Anterior cingulate cortex (tissue), 58 donors: ENCODE measurements at places on chromosomes 16 and 17.
A peak's percentile ranks its signal among the peaks of the same experiment; 100 is the strongest.

- no peak for DNase-seq
Observed at GRCh38 chr16:60755907-60756306, 1280.3 kb downstream of the CDH8 start.

DNA sequence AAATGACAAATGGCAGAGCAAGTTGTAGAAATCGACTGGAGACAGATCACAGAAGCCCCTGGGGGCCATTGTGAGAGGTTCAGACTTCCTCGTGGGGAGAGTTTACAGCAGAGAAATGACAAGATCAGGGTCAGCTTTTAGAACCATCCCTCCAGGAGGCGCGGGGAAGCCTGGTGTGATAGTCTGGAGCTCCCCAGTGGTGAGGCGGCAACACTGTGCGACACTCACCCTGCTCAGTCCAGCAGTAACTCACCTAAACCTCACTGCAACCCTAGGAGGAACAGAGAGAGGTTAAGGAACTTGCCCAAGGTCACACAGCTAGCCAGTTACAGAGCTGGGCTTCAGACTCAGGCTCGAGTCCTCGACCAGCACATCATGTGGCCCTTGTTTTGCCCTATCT is 123.4 kb upstream of the IRX3 start:
- no peak for DNase-seq

GRCh38 chr17:67679721-67680120 is 38.0 kb upstream of the NOL11 start:
- no peak for DNase-seq

- no peak for DNase-seq
Observed at GRCh38 chr17:34502426-34502825, 77.0 kb upstream of the TMEM132E start.

- DNase-seq: no peak
Observed at GRCh38 chr17:7016418-7016817, 4.0 kb downstream of the RNASEK start.

DNA sequence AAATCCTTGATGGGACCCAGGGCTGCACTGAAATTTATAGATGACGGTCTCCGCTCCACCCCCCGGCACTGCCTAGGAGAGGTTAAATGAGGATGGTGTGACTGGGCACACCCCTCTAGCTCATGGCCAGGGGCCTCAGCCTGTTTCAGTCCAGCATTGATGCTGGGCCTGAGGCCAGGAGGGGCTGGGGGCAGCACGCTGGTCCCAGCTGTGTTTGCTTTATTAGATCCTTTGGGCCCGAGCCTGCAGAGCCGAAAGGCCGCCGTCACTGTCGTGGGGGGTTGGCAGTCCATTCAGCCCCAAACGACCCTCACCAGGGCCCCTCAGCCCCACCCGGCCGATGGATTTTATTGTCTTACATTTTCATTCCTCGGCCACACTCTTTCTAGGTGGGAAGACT is 10.8 kb upstream of the DOK4 start:
- no peak for DNase-seq

DNA sequence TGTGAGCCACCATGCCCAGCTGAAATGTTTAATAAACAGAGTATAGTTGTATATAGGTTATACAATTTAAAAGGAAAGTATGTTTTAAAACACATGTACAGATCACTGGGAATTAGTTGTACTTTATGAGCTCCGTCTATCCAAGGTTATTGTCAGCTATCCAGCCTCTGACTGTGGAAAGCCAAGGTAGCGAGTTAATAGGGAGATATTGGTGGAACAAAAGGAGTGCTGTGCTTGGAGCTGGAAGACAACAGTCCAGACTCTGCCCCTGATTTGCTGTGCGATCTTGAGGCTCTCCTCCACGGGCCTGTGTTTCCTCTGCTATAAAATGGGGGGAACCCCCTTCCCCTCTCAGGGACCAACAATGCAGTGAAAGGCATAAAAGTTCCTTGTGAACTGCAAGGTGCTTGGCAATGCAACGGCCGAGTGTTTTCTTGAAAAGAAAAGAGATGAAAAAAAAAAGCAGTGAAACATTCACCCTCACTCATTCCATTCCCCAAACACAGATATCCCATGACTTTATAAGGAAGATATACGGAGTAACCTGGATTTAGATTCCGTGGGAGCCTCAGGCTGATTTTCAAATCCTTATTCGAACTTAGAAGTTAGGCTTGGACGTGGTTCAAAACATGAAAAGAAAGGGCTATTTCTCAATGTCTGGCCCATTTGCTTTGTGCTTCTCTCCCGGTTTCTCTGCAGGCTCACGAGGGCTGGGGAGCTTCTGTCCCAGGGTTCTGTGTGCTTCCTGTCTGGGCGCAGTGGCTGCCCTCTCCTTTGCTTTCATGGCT is 34.1 kb downstream of the CUEDC1 start:
- no peak for DNase-seq

DNA sequence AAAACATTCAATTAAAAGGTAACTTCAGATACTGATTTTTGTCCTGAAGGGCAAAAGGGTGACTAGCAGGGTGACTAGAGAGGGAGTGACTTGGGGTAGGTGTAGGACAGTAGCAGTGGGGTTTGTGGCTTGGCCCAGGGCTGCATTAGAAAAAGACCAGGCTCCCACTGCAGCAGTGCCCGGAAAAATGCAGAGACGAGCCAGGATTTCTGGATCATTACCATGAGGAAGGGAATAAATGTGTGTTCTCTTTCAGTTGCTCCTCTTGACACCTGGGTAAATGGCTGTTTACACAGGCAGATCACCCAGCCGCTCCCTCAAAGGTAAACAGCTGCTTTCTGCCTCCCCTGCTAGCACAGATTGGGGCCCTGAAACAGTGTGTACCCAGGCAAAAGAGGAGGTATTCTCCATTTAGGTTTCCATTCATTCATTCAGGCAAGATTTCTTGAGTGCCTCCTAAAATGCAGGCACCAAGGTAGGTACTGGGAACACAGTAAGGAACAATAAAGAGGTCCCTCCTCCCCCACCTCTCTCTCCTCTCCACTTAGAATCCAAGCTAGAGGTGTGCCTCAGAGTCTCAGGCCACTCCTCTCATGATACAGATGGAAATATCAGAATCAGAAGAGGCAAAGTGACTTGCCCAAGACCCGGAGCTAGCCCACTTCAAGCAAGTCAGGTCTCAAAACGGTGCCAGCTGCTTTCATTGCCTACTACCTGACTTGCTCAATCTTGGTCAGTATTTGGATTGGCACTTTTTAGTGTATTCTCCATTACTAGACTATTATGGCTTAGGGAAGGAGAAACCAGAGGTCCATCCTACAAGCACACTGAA is 15.2 kb upstream of the TOX3 start:
- no peak for DNase-seq

GRCh38 chr16:15415511-15415985 is 18.8 kb upstream of the BMERB1 start:
- no peak for DNase-seq

DNA sequence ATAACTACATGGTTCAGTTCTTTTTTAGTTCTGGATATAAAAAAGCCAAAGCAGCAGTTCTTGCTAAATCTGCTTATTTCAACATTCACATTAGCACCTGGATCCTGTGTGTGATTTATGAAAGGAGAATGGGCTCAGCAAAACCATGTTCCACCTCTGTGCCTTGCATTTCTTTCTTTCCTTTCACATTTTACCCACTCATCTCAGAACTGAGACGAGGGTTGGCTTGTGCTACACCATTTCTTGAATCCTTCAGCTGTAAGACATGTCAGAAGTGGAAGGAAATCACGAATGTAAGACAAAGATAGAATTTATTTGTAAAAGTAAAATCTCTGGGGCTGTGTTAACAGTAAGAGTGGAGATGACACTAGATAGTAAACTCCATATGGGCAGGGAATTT is 1.2 kb upstream of the UTP6 start:
- no peak for DNase-seq

GRCh38 chr17:79388556-79389295 is 222.1 kb downstream of the RBFOX3 start:
- DNase-seq: peak; percentile 22

DNA sequence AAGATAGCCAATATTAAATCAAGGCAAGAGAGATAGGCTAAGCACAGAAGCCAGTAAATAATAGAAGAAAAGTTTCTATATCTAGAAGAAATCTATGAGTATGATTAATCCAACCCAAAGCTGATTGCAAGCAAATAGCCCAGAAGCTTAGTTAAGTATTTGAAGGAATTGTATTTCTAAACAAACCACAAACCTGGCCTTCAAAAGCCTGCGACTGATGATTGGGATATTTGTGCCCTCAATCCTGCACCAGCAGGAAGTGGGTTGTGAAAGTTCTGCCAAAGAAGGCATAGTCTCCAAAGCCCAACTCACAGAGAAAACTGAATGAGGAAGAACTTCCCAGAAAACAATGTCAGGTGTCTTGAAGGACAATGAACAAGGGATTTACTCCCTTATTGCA is 114.5 kb upstream of the C17orf78 start:
- DNase-seq: no peak

DNA sequence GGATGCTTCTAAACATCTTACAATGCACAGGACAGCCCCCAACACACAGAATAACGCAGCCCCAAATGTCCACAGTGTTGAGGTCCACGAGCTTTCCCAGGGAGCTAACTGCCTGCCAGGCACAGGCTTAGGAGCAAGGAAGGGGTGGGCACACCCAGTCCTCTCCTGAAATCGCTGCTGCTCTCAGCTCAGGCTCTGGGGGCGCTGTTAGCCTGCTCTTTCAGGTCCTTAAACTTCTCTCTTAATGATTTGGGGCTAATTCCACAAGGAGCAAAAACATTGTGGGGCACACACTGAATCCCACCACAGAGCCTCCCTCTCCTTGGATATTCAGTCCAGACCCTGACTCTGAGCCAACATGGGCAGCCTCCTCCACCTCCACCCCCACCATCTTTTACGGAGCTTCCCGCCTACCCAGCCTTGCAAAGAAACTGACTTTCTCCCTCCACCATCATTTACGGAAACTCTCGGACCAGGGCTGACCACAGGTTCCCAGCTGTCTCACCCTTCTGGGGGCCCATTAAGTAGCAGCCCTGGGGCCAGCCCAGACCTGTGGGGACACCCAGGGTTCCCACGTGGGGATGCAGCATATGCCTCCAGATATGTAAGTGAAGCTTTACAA is 1.1 kb downstream of the CD300H start:
- DNase-seq: no peak

DNA sequence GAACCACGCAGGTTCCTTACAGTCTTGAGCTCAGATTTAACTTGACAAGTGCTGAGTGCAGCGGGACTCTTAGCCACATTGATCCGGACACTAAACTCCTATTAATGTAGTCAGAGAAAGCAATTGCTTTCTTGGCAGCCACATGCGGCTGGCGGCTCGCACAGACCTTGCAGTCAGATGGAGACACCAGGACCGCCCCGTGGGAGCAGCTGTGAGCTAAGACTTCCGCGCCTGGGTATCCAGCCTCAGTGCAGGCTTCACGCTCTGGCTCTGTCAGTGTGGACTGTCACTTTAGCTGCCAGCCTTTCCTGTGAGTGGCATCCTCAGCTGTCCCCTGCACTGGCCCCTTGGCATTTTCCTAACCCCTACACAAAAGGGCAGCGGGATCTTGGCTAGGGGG is 80.9 kb upstream of the NLRP1 start:
- DNase-seq: no peak
